T1000 (cell line): ENCODE measurements at places on chromosomes 6 and 20.
A peak's percentile ranks its signal among the peaks of the same experiment; 100 is the strongest.

- DNase-seq, result no peak
Measured at GRCh38 chr6:112846681-112847080, 499.6 kb downstream of the RFPL4B start.

DNA sequence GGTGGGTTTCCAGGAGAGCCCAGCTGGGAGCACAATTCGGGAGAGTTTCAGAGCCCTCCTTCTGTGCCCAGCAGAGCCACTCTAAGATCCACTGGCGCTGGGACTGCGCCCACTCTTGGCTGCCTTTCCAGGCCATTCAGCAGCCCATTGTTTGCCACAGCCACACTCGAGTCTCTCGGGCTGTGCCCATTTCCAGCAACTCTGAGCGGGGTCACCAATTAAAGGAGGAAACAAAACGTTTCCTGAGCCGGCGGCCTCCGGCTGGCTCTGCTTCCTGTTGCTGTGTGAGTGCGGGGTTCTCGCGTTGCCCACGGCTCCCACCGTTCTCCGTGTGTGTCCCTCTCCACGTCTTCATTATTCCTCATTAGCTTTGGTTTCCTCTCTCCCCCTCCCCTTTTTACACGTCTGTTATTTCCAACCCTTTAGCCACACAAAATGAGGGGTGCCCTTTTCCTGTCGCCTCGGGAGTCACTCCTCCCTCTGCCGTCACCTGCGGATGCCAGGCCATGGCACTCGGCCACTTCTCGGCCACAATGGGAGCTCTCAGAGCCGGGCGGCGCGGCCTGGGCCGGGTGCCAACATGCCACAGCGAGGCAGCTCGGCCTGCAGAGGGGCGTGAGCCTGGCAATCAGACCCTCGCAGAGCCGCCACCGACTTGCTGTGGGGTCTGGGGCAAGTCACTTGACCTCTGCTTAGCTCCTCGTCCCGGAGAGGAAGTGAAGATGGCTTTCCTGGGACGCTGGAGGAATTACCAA is 94.3 kb upstream of the NKX2-2 start:
- DNase-seq, result no peak

DNA sequence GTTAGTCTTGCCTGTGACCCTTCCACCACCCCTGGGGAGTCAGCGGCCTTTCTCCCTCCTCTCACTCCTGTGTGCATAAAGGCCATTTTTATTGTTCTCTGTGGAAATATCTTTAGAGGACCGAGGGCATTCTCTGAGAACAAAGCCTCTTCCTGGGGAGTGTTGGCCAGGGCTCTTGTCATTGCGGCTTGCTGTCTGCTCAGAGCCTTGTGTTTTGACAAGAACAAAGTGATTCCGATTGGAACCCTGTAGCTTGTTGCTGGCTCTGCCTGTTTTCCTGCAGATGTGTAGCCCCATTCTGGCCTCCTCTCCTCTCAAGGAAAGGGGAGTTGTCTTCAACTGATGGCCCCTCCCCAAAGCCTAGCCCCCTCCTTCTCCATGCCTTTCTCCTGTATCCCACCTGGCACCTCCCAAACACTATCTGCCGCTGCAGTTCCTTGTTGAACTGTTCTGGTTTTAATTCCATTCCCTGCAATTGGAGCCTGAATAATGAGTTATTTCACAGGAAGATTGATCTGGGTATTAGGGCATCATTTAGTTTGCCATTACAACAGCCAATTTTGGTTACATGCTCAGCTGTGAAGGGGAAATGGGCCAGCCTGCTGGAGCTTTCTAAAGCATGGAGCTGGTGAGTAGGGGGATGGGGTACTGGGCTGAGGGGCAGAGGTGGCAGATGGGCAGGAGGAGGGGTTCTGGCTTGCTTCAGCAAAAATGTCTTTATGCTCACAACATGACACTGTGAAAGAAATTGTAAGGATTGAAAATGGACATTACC is 252.5 kb downstream of the LRFN2 start:
- no peak for DNase-seq

- no peak for DNase-seq
Measured at GRCh38 chr6:22821664-22822320, 252.4 kb downstream of the HDGFL1 start.

DNA sequence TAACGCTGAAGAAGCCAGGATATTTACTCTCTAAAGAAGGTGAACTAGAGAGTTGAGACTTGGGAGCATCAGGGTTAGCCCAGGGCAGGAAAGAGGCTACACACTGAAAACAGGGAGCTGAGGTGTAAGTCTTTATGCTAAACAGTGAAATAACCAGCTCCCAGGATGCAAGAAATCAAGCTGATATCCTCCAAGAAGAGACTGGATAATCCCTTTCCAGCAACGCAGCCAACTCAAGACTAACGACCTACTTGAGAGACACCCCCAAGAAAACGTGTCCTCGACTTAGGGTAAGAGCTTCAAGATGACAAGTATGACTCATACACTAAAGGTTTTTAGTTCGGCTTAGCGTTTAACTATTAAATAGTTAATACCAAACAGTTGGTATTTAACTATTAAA is 202.2 kb downstream of the TASP1 start:
- no peak for DNase-seq

- no peak for DNase-seq
Measured at GRCh38 chr20:18739751-18740166, 73.8 kb upstream of the SCP2D1 start.

GRCh38 chr6:11613858-11614257 is 76.3 kb downstream of the TMEM170B start:
- DNase-seq, result no peak

- peak; percentile 56 for DNase-seq
Measured at GRCh38 chr6:25962149-25963127, at the start of gene TRIM38. TSS of gene TRIM38 (plus strand) at chr6:25962802. CDS start at chr6:25966523, 3,721 bp downstream.

DNA sequence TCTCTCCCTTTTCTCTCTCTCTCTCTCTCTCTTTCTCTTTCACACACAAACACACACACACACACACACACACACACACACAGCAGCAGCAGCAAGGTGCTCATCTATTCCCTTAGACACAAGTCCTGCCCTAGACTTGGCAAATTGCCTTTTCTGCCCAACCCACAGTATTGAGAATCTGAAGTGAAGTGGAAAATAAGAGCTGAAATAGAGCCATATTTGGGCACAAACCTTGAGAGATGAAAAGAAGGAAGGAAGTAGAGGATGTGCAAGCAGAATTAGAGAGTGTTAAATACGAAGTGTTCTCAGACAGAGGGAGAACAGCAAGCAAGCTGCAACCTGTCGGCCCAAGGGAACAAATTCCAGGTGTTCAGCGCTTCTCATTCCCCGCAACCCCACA is 557.5 kb upstream of the NOX3 start:
- DNase-seq, result no peak

GRCh38 chr6:113112086-113112485 is 745.1 kb upstream of the MARCKS start:
- DNase-seq, result no peak

DNA sequence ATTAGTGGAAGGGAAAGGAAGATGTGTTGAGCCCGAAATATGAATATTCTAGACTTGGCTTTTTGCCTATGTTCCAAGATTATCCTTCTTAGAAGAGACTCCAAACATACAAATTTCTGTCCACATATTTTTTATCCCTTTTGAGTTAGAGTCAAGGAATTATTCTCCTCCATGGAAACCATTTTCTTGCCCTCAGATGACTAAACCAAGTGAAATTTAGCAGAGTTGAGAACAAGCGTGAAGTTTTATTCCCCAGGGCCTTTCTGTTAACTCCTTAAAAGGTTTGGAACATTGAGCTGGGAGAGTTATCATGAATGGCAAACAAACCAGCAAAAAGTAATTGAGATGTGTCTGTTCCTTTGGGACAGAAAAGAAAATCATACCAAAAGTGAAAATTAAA is 286.1 kb upstream of the PLCB4 start:
- DNase-seq, result no peak

DNA sequence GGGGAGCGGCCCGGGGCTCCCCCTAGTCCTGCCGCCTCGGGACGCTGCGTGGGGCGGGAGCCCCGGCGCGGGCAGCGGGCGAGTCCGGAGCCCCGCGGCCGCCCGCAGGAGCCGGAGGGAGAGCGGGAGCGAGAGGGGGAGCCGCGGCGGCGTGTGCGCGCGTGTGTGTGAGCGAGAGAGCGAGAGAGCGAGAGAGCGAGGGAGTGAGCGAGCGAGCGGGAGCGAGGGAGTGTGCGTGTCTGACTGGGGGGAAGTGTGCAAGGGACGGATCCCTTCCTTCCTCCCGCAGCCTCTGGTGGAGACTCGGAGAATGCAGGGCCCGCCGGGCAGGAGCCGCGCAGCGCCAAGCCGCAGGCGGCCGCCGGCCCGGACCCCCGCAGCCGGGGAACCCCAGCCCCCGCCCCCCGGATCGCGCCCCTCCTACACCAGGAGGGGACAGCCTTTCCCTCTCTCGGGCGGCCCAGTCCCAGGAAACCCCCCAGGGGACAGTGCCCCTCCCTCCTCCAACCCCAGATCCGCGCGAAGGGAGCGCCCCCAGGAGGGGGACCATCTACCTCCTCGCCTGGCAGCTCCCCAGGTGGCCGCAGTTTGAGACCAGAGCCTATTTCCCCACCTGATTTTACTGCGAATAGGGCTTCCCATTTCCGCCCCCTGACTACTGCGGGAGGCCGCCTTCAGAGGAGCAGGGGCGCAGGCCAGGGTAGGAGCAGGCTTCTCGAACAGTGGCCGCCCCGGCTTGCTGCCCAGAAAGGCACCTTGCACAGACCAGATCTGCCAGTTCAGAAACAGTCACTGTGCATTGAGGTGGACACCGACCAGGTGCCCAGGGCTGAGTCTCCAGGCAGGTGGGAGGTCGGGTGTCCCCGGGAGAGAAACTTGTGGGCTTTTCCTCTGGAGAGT is at the start of gene CDH22:
Gene CDH22, minus strand, starts transcription at position 241 of the 900 bp plus-strand sequence. CDS start 57,204 bp downstream, outside the sequence.
- DNase-seq, result no peak

- no peak for DNase-seq
Measured at GRCh38 chr20:58869662-58870227, 17.2 kb downstream of the GNAS start.

- DNase-seq, result no peak
Measured at GRCh38 chr20:20373091-20373571, 5.2 kb downstream of the INSM1 start.

DNA sequence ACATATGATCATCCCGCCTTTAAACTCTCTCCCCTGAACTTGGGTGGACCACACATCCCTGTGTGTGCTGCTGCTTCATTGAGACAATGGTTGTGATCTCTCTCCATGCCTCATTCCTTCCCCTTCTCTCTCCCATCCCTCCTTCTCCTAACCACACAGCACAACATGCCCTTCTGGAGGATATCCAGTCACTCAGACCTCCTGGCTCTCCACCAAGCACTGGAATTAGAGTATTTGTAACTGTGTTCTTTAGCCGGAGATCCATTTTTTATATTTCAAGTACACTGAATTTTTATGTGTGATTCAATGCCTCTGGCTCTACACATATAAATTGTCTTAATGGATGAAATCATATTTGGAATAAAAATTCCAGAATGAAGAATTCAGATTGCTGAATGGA is 287.4 kb downstream of the EYA4 start:
- no peak for DNase-seq

GRCh38 chr6:130115036-130115435 is 96.7 kb downstream of the L3MBTL3 start:
- DNase-seq, result no peak

- DNase-seq, result no peak
Measured at GRCh38 chr6:140487586-140487985, 1113.1 kb upstream of the CITED2 start.

DNA sequence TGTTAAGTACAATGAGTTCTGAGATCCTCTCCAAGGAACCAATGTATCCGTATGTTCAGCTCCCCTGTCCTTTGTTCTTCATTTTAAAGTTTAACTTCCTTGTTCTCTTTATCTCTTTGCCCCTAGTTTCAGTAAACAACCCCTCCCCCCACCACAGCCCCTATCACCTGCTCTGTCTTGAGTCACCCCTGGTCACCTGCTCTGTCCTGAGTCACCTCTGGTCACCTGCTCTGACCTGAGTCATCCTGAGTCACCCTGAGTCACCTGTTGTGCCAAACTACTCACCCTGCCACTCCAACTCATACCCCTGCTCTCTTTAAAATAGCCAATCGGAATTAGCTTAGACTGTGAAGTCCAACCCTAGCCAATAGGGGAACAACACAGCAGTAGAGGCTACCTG is 288.7 kb upstream of the CDYL start:
- DNase-seq, result no peak

DNA sequence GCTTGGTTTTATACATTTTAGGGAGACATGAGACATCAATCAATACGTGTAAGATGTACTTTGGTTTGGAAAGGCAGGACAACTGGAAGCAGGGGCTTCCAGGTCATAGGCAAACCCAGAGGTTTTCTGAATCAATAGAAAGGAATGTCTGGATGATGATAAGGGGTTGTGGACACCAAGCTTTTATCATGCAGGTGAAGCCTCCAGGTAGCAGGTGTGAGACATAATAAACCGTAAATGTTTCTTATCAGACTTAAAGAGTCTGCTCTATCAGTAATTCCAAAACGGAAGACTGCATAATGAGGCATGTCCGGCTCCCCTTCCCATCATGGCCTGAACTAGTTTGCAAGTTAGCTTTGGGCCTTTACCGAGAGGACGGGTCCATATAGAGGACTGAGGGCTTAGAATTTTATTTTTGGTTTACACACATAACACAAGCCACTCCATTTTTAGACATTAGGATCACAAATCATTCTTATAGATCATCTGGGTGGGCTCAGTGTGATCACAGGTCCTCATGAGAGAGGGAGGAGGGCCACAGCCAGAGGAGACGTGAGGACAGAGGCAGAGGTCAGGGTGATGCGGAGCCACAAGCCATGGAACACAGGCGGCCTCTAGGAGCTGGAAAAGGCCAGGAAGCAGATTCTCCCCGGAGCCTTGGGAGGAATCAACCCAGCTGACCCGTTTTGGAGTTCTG is 10.7 kb upstream of the SERPINB9 start:
- no peak for DNase-seq

GRCh38 chr6:40778196-40778595 is 191.0 kb upstream of the LRFN2 start:
- no peak for DNase-seq

DNA sequence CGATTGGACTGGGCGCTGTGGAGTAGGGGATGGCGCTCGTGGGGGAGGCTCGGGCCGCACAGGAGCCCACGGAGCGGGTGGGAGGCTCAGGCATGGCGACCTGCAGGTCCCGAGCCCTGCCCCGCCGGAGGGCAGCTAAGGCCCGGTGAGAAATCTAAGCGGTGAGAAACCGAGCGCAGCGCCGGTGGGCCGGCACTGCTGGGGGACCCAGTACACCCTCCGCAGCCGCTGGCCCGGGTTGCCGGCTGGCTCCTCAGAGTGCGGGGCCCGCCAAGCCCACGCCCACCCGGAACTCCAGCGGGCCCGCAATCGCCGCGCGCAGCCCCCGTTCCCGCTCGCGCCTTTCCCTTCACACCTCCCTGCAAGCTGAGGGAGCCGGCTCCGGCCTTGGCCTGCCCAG is 59.7 kb upstream of the MYLIP start:
- DNase-seq, result no peak

DNA sequence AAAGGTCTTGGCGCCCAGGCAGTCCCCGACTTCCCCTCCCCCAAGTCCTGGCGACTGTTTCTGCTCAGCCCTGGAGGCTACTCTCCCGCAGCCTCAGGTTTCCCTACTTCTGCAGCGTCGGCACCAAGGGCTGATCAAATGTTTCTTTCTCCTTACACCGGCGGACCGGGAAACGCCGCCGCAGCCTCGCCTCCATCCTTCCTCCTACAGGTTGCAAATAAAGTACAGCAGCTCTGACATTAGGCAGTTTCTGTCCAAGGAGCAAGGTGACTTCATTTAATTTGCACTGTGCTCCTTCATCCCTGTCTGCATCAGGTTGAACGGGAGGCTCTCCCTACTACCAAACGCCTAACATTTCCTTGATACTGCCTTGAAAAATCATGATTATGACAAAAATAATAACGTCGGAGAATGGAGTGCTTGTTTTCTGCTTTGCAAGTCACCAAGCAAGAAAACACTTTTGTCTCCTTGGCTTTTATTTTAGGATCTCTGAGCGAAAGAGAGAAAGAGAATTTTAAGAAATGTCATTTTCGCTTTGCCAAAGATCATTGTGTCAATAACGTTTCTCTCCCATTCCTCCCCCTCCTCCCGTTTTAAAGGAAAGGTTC is 1.0 kb downstream of the CLIC5 start:
- DNase-seq, result no peak
